ENCODE measurements at places on chromosomes 16 and 17.
A peak's percentile ranks its signal among the peaks of the same experiment; 100 is the strongest.

DNA sequence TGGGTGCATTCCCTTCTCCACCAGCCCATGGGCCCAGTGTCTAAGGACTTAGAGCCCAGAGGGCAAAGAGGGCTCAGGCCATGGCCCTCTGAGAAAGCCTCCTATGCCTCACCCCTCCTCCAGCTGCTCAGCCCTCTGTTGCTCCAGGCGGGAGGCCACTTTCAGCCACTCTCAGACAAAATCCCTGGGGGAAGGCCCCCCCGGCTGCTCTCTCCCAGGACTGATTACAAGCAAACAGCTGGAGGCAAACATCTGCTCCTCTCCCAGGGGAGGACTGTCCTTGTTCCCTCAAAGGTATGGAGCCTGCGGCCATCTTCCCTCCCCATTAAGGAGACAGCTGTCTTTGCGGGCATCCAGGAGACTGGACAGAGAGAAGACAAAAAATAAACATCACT lies 54.9 kb upstream of the DLX4 start:
- DNase-seq, result no peak

DNA sequence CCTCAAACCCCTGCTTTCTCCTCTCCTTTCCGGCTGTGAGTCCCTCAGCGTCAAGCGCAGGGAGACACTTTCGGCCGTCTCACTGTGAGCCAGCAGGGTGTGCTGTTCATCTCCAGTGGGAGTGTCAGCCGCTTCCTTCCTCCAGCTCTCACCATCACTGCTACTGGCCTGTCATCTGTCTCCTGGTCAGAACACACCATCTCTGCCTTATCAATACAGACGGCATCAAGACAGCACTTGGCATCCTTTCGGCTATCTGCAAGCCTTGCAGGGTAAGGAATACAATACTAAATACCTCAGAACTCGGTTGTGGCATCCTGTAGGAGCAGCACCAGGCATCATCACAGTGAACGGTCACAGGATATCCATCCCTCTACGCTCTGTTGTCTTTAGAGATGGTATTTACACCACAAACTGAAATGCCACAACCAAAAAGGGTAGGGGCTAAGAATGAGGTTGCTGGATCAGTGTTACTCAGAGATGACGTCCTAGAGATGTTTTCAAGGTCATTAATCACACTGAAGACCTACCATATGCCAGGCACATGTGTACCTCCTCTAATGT lies 20.7 kb upstream of the CMTM4 start:
- no peak for DNase-seq

DNA sequence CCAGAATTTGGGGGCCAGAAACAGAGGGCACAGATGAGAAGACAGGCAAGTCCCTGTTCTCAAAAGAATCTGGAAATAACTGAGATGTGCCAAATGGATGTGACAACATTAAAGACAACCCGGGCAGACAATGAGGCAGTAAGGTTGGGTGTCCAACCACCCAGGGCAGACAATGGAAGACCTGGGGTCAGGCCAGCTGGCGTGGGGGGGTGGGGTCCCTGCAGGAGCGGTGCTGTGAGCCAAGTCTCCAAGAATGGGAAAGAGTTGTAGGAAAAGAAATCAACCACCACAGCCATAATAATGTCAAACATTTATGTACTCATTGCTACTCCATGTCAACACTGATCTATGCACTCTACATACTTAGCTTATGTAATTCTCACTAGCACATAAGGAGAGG lies 203.3 kb downstream of the C16orf78 start:
- no peak for DNase-seq

DNA sequence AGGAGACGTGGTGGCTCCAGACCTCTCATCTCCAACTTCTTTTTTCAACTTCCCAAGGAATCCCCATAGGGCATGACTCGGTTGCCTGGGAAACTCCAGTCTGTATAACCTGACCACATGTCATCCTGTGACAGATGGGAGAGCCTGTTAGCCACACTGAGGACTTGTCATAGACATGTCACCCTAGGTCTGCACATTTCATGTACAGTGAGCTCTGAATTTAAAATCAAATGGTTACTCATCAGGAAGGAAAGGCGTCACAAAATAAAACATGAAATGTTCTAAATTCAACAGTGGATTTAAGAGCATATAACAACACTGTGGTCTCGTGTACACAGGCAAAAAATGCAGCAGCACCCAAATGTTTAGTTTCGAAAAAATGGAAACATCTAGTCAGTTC lies 22.2 kb upstream of the ADAMTS18 start:
- DNase-seq, result no peak

GRCh38 chr17:4881761-4882555 lies 17.4 kb upstream of the C17orf107 start:
- DNase-seq, result peak; percentile 30

DNA sequence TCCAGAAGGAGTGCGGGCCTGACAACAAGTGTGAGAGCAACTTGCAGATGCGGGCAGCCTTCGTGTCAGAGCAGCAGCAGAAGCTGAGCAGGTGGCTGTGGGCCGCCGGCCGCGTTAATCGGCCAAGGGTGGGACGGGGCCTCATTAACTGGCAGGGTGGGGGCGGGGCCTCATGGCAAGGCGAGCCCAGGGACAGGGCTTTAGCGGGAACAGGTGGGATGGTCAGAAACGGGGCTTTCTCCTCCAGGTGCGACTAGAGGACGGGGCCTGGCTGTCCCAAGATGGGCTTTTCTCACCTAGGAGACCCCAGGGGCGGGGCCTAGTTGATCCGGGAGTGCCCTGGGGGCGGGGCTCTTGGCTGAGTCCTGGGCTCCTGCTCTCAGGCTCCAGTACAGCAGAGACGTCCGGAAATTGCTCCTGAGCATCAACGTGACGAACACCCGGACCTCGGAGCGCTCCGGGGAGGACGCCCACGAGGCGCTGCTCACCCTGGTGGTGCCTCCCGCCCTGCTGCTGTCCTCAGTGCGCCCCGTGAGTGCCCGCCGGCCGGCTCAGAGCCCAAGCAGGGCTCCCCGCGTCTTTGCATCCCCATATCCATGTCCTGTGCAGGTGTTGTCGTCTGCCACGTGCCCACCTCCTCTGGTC lies 18.4 kb upstream of the PDK2 start:
- DNase-seq, result no peak

DNA sequence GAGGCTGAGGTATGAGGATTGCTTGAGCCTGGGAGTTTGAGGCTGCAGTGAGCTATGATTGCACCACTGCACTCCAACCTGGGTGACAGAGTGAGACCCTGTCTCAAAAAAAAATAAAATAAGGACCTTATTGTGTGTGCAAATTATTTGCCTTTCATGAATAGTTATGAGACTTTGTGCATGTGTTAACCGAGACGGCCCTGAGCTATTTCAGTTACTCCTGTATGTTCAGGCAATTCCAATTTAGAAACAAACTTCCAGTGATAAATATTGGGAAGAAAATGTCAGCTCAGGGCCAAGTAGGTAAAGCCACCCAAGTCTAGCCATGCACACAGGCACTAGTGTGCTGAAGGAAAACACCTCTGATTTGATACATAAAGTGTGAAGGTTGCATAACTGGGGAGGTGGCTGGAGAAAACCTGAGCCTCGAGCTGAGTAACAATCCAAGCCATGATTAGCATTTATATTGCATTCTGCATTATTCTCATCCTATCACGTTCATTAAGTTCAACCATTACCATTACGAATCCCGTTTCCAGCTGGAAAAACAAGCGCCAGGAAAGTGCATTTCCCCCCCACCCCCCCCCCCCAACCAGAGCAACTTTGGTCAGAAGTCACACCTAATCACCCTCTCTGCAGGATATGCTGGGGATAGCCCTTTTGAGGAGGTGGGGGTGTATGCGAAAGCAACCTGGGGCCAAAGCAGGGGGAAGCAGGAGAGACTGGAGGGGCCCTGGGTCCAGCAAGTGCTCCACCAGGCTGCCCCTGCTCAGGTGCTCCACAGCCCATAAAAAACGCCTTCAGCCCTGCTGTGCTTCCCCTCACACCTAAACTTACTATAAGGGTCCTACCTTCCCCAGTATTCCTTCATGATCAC lies 18.6 kb upstream of the ENDOV start:
- DNase-seq, result no peak

DNA sequence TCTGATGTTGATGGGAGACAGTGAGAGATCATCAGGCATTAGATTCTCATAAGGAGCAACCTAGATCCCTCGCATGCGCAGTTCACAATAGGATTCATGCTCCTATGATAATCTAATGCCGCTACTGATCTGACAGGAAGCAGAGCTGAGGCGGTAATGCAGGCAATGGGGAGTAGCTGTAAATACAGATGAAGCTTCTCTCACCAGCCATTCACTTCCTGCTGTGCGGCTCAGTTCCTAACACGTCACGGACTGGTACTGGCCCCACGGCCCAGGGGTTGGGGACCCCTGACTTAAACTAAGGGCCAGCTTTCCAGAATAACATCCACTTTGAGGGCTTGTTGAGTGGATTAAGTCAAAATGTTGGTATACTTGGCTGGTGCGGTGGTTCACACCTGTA lies 2.6 kb upstream of the TMEM219 start:
- DNase-seq, result no peak

- no peak for DNase-seq
These were observed 9.5 kb upstream of the HEATR3 start for GRCh38 chr16:50056226-50056625.

DNA sequence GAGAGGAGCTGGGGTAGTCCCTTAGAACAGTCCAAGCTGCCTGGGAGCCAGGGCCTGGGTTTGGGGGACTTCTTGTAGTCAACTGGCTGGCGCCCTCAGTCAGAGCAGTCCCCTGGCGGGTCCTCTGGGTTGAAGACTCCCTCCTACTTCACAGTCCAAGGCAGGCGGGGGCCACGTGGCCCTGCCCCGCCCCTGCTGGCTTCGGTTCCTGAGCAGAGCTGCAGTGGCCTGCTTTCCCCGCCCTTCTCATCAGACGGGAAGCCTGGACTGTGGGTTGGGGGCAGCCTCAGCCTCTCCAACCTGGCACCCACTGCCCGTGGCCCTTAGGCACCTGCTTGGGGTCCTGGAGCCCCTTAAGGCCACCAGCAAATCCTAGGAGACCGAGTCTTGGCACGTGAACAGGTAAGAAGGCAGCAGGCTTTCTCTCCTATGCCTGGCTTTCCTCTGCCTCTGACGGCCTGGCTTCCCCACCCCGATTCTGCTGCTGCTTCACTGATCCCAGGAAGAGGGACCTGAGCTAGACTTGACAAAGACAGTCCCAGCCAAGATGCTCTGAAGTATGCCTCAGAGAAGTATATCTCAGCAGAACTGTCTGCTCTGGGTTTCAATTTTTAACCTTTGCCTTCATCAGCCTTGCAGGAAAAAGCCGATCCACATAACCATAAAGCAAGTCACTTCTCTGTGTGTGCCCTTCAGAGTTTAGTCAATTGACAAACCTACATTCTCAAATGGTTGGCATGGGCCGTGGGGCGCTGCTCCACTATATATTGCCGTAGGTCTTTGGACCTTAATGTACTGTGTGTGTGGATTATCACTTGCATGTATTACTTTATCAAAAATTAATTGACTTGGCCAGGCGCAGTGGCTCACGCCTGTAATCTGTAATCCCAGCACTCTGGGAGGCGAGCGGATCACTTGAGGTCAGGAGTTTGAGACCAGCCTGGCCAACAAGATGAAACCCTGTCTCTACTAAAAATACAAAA lies 56.3 kb downstream of the SF3B3 start:
- no peak for DNase-seq

GRCh38 chr16:85483424-85483823 lies 129.7 kb upstream of the GSE1 start:
- no peak for DNase-seq
